ENCODE measurements at places on chromosomes 7 and 10.
A peak's percentile ranks its signal among the peaks of the same experiment; 100 is the strongest.

DNA sequence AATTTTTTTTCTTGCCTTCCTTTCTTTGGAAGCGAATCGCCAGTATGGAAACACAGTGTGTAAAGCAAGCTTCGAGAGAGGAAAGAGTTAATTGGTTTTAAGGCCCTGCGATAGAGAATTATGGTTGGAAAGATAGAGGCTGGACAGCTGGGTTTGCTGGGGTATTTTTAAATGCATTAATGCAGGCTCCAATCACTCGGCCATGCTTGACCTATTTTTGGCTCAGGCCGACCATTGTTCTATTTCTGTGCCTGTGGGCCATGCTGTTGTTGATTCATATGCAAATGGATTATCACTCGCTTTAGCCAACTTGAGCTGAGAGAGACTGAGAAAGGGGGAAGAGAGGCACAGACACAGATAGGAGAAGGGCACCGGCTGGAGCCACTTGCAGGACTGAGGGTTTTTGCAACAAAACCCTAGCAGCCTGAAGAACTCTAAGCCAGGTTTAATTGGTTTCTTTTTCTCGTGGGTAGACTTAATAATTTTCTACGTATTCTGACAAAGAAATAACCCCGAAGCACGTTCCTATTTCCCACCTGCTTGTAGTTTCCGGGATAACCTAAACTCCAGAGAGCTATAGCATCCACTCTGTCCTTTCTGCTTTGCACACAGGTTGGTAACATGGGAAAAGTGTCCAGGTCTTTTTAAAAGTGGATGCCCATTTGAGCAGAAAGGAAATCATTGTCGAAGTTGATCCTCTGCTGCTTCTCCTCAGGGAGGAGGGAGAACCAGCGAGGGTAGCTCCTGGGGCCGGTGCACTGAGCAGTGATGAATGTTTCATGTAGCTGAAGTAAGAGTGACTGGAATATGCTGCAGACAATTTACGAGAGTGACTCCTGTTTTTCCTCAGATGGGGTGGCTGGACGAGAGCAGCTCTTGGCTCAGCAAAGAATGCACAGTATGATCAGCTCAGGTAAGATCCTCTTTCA is at the start of gene HDAC9:
Gene HDAC9, plus strand, starts transcription at position 338 of the 929 bp plus-strand sequence. Its CDS starts 554 bp downstream, at position 892.
- no peak for DNase-seq

DNA sequence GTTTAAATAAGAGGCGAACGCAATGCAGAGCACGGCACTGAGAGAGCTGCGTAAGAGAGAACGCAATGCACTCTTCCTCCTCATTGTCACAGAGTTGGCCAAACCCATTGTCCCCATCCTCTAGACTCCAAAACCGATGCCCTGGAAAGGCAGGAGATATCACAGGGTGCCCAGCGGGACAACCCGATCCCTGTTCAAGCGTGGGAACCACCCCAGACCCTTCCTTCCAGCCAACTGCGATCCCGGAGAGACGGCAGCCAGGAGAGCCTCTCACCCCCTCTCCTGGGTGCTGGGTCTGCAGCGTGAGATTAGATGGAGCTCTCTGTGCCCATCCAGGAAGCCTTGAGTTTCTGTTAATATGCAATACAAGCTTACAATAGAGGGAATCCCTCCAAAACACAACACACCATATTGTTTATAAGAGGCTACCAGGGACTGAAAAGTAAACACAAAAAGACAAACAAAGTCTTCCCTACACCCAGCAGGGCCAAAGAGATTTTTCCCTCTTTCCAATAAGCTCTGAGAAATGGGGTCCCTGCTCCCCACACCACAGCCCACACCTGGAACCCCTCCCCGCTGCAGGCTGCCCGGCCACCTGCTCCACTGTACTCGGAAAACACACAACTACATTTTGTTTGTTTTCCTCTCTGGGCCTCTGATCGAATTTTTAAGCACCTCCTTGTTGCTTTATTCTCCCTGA is 187.6 kb downstream of the ADARB2 start:
- no peak for DNase-seq

DNA sequence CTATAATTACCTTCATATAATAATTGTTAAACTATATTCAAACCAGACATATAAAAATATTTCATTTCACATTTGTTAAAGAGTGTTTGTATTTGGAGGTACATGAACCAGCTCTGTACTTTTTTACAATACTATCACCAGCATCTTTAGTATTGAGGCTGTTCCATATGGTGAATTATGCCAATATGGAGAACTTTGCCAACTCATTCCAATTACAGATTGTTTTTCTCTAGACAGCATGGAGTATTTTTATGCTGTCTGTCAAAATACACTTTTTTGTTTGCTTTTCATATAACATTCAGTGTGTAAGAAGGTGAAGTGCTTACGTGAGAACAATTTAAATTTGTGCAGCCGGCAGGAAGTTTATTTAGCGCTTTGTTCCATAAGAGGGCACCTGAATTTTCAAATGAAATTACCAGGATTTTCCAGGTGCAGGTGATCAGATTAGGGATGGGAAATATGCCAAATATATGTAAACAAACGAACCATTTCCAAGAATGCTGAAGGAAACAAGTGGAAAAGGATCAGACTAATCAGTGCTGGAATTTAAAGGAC is 54.9 kb downstream of the SEMA3E start:
- DNase-seq, result no peak

GRCh38 chr7:39754326-39755120 is 131.2 kb downstream of the RALA start:
- DNase-seq, result peak; percentile 55

GRCh38 chr7:106124186-106124585 is 12.1 kb upstream of the SYPL1 start:
- DNase-seq, result no peak

DNA sequence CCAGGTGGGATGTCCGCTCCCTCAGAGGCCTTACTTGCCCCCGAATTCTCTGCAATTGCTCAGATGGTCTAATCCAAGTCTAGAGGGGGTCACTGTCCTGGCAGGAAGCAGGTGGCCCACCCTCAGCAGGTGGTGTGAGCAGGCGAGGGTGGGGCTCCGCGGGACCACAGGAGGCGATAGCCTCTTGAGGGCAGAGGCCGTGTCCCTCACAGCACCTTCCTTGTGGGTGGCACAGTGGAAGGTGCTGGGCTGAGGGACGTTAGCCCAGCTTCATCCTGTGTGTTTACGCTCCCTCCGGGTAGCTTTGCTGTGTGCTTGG is 38.3 kb upstream of the INPP5A start:
- no peak for DNase-seq

DNA sequence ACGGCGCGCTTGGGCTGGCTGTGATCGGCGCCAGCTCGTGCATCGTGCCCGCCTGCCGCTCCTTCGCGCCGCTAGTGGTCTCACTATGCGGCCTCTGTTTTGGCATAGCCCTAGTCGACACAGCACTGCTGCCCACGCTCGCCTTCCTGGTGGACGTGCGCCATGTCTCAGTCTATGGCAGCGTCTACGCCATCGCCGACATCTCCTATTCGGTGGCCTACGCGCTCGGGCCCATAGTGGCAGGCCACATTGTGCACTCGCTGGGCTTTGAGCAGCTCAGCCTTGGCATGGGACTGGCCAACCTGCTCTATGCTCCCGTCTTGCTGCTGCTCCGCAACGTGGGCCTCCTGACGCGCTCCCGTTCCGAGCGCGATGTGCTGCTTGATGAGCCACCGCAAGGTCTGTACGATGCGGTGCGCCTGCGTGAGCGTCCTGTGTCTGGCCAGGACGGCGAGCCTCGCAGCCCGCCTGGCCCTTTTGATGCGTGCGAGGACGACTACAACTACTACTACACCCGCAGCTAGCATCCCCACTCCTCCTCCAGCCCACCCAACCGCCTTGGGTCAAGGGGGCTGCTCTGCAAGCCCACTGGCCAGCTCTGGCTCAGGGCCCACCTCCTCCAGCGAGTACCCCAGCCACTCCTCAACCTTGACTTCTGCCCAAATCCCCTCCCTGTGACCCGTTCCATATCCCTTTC is 1.9 kb downstream of the SLC18A3 start:
- DNase-seq, result no peak

- no peak for DNase-seq
These were observed 59.9 kb downstream of the EGFR start for GRCh38 chr7:55078465-55079372.

DNA sequence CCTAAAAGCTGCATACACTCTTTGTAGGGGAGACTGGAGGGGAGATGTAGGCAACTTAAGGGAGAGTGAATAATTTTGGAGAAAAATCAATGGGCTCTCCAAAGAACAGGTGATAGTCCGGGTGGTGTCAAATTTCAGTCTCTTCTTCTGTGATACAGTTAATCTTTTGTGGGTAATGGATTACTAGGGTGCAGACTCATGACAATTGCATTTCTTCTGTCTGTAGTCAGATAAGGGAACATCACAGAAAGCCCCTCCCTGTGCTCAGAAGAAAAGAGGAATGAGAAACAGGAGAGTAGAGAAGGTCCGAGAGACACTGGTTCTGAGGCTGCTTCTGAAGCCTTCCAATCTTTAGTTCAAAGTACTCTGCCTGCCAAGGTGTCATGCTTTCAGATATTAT is 1140.7 kb upstream of the LRRN3 start:
- no peak for DNase-seq

DNA sequence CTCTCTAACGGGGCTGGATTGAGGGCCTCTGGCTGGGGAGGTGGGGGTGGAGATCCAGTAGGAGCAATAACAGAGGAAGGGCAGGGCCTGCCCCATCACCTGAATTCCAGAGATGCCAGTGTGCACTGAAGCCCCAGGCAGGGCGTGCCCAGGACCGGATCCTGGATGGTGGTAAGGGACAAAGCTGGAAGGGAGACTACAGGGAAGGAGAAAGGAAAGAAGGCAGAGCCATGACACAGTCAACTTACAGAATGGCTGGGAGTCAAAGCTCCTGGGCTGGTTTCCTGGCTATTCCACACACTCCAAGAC is 666 bp downstream of the TMEM139 start:
- DNase-seq, result no peak

DNA sequence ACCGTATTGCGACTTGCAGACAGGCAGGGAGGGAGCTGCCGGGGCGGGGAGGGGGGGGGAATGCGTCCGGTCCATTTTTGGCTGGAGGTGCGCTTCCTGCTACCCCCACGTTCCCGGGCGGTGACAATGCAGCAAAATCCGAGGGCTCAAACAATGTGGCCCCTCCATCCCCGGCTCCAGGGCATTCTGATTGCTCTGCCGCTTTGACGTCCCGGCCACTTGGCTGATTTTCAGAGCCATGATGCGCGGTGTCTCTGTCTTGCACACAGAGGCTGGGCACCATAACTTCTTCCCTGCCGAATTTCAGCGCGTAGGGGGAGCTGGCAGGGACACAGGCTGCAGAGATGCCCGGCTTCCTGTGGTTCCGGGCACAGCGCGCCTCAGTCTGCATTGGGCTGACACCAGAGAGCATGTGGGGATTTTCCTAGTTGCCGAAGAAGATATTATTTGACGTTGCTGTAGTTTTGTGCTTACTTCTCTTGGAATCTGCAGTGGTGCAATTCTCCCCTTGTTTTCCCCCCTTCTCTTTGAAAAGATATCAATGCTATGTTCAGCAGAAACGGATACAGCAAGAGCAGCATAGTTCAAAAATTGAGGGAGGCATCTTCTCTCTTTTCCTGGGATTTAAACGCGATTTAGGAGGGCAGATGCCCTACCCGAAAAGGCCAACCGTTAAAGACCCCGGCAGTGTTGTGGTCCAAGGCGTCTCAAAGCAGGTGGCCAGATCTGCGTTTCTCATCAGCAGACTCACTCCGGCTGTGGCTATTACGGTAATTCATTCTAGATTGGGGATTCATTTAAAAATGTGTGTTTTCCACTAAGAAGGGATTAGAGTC is 1.4 kb downstream of the HECW1 start:
- no peak for DNase-seq

GRCh38 chr7:135808206-135808605 is 59.6 kb upstream of the FAM180A start:
- DNase-seq, result no peak

- no peak for DNase-seq
These were observed 9.3 kb downstream of the ATG9B start for GRCh38 chr7:151014950-151015349.

DNA sequence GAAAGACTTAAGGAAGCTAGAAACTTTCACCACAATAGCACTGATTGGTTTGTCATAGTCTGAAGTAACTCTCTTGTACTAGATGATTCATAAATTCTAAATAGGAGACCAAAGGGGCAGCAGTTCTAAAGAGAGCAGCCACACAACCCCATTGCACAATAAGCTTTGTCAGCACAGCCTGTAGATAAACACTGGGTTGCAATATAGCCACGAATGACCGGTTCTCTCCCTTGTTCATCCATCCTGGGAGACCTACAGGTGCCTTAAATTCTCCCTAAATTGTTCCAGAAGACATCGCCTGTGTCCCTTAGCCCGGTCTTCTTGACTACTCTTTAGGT is 167.0 kb downstream of the SNX13 start:
- peak; percentile 62 for DNase-seq

DNA sequence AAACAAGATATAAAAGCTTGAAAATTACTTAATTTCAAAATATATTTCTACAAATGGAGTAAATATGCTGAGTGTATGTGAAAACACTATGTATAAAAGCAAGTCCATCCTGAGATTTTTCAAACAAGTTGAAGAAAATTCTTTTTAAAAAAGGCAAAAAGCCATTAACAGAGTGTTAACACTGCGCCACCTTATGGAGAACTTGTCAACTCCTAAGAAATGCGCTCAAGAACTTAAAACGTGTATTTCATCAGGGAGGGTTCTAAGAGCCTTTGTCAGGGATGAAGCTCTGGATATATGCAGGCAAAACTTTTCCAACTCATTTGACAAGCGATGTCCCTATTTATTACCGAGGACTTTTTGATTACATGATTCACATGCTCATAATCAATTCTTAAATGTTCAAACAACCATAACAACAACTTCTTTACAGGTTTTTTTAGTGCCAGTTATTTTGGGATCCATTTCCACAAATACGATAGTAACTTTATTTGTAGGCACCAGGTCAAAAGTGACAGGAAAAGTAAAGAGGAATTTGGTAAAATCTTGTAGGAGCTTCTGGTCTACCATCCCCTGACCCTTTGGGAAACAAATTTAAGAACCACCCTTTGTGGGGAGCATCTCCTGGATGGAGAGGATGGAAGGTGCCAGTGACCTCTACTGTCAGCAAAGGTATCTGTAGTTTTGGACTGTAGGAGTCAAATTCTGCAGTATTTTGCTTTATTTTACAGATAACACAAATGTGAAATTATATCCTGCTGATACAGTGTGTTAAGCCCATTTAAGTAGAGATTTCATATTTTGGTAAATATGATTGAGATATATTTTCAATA is 23.2 kb downstream of the CALCR start:
- DNase-seq, result peak; percentile 6

GRCh38 chr7:73307436-73307835 is 1.2 kb downstream of the NSUN5 start:
- DNase-seq, result no peak

DNA sequence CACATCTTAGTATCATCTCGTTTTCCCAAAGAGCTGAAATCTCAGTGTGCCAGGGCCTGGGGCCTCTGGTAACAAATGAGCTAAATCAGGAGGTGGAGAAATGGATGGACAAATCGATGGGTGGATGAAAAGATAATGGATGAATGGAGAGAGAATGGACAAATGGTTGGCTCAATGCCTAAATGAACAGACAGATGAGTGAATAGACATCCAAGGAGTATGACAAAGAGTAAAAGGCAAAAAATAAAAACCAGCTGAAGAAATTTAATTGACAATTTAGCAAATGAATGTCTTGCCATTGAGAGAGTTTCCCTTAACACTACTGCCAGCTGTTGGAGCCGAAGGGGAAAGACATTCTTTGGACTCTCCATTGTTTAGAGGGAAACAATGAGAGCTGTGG is 8.0 kb downstream of the SYCE1 start:
- no peak for DNase-seq

- no peak for DNase-seq
These were observed 917.9 kb upstream of the AUTS2 start for GRCh38 chr7:68680235-68680872.

All from GM04503 (cell line).